ENCODE measurements at places on chromosomes 3 and 15.

GRCh38 chr3:33807191-33807590 is 8.8 kb downstream of the PDCD6IP start:
- DNase-seq, result no peak

DNA sequence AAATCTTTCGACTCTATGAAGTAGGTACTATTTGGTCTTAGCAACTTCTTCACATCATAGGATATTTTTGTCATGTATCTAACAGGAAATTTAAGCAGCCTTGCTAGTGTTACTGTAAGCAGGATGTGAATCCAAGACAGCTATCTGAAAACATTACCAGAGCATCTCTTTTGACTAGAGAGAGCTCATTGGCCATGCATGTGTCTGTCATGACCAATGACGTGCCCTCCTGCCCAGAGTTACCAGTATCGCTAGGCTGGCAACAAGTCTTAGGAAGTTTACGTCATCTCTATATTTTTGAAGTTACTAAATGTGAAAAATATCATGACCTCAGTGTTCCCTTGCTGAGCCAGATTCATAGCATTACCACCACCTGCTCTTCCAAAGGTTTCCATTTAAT is 130.9 kb upstream of the TP63 start:
- DNase-seq, result no peak

DNA sequence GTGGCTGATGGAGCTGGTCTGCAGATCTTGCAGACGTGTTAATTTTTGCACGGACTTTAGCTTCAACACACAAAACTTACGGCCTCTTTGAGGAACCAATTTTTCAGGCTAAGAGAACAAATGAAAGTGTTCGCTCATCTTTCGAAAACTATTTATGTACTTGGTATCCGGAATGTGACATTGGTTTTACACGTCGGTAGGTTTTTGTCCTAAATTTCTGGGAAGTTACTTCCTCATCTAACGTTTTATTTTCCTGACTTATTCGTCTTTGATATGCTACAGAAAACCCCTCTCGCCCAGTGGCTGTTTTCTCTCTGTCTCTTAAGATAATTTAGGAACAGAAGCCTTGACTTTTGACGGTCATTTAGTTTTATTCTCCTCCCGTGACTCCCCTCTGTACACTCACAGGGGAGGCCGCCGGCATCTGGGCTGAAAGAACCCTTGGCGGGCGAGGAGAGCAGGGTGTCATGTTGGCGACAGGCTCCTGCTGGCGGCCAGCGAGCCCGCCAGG is 834 bp upstream of the GREM1 start:
- DNase-seq, result no peak

- no peak for DNase-seq
These were observed 51.0 kb upstream of the TRIM42 start for GRCh38 chr3:140626856-140627255.

DNA sequence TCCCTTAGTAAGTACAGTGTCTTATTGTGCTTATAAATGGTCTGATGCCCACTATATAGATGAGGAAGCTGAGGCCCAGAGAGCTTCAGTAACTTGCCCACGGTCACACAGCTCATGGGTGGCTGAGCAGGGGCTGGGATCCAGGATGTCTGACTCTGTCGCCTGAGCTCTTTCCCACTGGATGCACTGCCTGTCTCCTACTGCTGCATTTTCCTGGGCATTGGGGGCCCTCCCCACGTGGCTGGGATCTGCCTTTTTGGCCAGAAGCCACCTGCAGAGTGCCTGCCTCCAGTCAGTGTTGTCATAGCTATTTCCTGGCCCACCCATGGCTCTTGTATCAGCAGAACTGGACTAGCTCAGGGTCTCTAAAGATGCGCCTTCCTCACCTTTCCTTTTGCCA is 57.5 kb upstream of the TAMM41 start:
- DNase-seq, result no peak

DNA sequence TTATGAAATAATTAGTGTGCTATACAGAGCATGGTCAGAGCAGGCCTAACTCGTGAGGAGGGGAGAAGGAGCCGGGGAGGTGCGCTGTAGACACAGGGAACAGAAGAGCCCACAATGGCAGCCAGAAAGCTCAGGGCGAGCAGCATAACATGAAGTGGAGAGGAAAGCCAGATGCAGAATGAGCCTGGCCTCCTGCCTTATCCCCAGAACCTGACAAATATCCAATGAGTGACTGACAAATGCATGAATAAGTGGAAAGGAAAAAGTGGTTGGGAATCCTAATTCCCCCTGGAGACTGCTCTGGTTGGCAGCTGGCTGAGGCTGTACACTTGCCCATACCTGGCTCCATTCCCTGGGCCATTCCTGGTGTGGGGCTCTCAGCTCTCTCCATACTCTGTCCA is 9.2 kb upstream of the MST1R start:
- no peak for DNase-seq

DNA sequence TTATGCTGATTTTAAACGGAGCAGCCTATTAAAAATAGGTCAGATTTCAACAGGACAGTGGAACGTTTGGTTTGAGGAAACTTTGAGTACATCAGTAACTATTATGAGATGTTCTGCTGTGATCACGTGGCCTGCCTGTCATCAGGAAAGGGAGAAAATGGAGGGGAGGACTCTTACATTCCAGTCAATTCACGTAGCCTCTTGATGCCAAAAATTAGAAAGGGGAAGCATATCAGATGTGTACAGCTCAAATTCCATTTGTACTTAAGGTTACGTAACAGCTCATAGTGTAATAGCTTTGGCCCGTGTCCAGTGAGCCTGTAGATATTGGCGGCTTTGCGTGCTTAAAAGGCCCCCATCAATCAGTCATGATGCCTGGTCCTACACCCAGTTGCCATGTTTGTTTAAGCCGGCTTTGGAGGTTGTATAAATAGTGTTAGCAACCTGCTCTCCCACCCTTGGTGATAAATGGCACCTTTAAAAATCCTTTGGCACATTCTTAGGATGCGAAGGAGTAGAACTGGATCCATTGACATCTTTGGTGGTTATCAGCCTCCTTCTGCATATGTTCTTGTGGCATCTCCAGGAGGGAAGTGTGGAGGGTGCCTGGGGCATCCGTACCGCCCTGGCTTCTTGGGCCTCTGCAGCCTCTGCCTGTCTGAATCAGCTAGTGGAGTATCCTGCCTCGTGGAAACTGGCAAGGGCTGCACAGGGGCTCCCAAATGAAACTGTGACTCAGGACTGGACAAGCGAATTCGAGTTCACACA is 163.9 kb downstream of the THSD4 start:
- DNase-seq, result peak; percentile 32

GRCh38 chr3:112967828-112968227 is 7.1 kb downstream of the CD200R1 start:
- no peak for DNase-seq

DNA sequence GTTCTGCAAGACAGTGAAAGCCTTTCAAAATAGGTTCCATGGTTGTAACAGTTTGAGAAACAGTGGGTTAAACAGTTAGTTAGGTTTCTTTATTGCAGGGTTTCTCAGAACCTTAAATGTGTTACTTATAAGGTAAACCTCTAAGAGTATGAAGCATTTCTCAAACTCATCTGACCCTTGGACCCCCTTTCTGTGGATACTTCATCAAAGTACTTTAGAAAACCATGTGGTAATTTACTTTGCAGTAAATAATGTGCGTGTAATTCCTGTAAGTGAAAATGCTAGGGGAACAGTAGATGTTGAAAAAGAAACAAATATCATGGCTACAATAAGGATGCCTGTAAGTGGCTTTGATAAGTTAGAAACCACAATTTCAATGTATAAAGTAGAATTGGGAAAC is 354.6 kb upstream of the RARB start:
- DNase-seq, result no peak

- DNase-seq, result no peak
These were observed 233.1 kb downstream of the ZIC4 start for GRCh38 chr3:147173257-147173656.

DNA sequence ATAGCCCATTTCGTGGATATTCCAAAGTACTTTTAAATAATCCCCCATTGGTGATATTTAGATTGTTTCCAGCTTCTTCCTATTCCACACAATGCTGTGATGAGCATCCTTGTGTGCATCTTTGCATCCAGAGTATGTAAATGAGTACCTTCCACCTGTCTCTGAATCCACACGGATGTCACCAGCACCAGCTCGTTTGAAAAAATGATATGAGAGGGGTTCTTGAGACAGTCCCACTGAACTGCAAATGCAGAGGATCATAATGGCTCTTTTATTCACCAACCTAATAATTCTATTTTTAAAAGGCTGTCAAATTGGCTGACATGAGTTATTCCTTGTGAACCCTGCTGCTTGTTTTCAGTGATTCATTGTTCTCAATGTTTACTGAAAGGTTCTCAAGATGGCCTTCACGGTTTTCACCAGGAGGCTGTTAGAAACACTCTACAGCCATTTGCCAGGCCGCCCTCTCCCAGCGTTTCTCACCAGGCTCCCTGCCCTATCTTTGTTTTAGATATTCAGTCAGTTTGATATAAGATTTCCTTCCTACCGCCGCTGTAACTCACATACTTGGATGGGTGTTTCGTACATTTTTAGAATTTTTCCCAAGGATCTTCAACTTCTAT is 96.7 kb upstream of the PTPRG start:
- DNase-seq, result peak; percentile 34

DNA sequence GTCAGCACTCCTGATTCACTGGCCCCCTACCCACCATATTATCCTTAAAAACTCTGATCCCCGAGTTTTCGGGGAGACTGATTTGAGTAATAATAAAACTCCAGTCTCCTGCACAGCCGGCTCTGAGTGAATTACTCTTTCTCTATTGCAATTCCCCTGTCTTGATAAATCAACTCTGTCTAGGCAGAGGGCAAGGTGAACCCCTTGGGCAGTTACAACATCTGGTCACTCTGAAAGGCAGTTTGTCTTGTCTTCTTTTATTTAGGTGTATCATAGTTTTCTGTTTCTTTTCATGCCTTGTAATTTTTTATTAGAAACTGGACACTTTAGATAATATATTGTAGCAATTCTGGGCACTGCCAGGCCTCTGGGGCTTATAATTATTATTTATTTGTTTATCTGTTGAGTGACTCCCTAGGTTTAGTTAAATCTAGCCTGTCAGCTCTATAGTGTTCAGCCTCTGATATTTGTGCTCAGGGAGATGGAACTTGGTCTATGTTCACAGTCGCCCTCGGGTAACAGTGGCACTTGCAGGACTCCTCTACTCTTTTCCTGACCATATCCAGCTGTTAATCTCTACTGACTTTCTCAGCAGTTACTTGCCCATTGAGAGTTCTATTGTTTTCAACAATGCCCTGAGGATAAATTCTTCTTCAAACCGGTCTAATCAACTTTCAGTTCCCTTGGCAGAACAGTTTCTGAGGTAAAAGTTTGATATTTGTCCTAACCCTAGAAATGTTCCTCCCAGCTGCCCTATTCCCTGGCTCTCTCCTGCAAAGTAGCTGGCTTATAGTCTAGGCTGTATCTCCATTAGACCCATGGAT is 15.5 kb upstream of the PLAAT1 start:
- no peak for DNase-seq

DNA sequence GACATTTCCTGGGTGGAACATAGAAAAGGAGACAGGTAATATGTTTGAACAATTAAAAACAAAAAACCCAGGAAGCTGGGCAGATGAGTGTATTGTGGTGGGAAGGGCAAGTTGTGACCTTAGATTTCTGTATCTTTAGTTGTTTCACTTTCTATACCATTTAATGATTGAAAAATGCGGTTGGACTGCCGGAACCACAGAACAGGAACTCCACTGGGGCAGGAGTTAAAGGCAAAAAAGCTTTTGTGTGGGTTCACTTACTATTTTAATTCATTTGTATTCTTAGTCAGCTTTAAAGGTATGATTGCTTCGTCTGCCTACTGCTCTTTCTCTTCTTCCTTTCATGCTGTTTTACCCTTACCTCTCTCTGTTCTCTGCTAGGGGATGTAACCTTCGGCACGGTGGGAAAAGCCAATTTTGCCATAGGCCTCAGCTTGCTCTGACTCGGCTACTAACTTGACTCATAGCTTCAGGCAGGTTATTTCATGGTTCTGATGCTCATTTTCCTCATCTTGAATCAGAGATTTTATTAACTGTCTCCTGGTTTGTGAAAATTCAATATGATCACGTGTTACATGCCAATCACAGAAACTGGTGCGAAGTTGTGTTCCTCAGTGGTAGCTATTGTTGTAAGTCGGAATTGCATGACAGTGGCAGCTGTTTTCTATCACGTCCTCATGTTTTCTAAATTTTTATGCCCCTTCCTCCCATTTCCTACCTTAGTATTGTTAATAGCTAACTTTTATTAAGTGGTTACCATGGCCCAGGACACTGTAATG is 1.6 kb upstream of the MCTP2 start:
- no peak for DNase-seq

DNA sequence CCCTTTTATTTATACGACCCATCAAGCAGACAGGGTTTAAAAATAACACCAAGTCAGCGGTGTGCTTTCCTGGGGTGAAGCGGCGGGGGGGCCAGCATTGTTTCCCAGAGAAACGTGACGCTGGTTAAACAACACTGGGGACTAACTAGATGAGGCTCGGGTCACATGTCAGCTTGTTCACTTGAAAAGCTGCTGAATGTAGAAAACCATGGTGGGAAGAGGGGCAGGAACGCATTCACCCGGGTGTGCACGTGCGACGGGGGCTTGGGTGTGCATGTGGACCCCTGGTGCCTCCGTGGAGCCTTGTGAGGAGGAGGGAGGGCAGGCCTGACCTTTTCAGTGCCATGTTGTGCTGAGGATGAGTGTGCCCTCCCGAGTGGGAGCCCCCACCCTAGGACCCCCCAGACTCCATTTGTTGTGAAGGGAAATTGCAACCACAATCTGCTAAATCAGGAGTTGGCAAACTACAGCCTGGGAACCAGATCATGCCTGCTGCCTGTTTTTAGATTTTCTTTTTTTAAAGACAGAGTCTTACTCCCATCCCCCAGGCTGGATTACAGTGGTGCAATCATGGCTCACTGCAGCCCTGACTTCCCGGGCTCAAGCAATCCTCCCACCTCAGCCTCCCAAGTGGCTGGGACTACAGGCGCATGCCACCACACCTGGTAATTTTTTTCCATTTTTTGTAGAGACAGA is 70.4 kb upstream of the CMTM7 start:
- no peak for DNase-seq

- DNase-seq, result no peak
These were observed 1.7 kb downstream of the RAB11A start for GRCh38 chr15:65870889-65871533.

DNA sequence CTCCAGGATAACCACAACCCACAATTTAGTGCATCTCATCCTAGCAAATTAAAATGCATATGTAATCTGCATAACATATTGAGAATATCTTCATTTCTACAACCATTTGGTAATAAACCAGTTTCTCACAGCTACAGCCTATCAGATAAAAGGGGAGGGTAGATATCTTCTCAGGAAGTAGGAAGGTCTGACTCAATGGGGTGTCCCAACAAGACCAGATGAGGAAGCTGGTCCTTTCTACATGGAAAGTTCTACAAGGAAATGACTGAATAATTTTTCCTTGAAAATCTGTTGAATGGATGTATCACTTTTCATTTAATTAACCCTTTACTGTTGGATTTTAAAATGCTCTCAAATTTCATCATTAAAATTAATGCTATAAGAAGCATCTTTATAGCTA is 17.4 kb upstream of the TMPRSS7 start:
- no peak for DNase-seq

DNA sequence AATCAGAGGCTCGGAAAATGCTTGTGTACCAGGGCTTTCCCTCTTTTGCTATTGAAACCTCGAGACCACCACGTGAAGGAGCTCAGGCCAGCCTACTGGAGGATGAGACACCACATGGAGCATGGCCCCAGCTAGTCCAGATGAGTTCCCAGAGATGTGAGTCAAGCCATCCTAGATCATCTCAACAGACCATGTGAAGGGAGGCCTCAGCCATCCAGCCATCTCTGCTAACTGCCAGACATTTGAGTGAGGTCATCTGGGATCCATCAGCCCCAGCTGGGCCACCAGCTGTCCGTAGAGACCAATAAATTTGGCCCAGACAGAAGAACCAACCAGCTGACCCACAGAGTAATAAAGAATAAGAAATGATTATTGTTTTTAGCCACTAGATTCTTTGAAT is 62.8 kb upstream of the PROK2 start:
- no peak for DNase-seq

All from NCI-H1417 treated with DMSO at 0.1 percent for 48 hours (cell line).